ENCODE measurements at places on chromosomes 13 and 19.

DNA sequence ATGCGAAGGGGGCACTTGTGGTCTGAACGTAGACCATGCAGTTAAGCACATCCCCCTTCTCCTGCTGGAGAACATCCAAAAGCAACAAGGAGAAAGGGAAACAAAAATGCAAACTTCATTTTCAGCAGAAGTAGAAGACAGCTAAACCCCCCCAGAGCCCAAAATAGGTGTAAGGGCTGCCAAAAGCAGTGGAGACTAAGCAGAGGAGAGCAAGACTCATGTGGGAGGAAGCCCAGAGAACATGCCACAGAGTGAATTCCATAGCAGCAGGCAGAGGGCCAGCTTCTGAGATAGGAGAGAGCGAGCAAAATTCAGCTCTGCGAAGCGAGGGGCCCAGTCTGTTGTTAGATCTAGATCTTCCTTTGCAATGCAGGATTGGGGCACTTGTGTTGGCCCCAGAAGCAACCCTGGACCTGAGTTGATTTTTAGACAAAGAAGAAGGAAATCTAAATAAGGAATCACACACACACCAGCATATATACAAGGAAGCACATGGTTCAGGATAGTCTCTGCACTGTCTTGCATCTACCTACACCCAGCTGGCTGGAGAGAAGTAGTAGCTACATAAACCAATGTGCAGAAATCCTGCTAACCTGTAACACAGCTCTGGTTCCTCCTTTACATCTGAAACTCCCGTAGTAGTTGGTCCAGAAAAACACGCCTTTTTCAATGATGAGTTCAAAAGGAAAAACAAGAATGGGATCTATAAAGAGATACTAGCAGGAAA, 199.6 kb downstream of the SPRY2 start:
- DNase-seq = no peak

- DNase-seq = peak; percentile 71
These were observed 49.6 kb upstream of the MED4 start for GRCh38 chr13:48144413-48145035.

DNA sequence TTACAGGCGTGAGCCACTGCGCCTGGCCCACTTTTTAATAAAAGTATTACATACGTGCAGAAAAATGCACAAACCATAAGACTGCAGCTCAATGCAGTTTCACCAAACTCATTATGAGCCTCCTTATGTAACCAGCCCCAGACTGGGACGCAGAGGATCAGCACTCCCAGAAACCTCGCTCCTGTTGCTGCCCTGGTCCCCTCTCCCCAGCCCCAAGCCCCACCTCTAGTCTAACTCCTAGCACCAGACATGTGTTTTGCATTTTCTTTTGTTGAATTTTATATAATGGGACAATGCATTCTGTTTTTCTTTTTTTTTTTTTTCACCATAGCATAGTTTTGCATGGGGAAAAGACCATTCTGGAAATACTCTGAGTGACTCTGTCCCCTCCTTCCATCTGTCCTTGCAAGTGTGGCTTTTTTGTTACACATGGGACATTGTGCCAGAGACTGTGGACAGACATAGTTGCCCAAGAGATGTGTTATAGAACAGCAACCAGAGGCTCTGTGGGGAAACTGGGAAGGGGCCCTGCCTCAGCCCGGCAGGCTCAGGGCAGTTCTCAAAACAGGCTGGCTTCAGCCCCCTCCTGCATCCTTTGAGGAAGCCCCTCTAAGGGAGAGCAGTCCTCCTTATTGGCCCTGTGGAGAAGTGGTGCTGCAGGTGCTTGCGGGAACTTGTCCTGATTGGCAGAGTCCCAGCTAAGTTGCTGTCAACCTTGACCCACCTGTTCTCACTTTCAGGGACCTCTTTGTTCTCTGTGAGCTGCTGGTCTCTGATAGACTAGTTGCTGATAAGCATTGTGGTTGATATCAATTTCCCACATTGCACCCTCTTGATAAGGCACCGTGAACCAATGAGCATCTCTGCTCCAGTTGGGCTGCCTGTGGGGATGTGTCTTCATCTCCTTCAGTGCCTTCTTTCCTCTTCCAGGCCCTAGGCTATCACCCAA, 13.8 kb upstream of the OLFM4 start:
- DNase-seq = no peak

- DNase-seq = no peak
These were observed 31.7 kb upstream of the USP29 start for GRCh38 chr19:57088133-57088532.

DNA sequence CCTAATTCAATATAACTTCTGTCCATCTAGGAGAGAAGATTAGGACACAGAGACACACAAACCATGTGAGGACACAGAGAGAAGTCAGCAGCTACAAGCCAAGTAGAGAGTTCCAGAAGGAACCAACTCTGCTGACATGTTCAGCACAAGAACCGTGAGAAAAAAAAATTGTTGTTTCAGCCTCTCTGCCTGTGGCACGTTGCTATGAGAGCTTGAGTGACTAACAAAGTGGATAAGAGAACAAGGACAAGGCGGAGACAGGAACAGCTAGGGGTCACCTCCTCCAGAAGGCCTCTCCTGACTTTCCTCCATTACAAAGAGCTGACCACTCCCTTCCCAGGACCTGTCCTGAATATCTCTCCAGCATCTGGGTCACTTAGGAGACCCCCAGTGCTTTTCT, 5.6 kb upstream of the SIGLEC12 start:
- no peak for DNase-seq

DNA sequence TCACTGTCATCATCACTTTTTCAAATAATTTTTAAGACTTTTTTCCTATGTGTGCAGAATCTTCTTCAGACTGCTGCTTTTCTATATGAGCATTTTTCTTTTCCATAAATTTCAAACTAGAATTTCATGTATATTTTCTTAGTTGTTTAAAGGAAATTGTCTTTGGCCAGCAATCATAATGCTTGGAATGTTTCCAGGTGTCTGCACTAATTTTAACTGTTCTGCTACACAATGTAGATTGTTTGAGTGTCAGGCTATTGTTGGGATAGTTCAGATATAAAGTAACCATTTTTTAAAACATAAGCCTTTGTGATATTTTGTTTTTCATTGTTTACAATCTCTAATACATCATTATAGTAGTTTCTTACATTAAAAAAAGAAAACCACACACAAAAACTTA, 1418.5 kb downstream of the EFNB2 start:
- no peak for DNase-seq

DNA sequence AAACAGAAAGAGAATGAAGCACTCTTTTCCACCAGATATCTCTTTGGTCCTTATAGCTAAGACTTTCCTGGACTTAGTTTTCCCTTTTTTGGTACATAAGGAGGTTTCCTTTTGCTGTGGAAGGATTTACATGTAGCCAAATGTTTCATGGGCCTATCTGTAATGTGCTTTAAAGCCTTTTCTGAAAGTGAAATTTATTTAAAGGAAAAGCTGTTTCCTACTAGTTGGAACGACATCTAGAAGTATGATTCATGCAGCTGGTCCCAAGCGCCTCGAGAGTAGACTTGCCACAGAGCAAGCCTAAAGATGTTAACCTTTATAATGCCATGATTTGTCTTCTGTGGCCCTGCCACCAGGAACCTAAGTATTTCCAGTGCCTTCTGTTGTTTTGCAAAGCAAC, 390.3 kb downstream of the DLEU7 start:
- no peak for DNase-seq

GRCh38 chr13:29713839-29714238, 118.4 kb upstream of the SLC7A1 start:
- DNase-seq = no peak

DNA sequence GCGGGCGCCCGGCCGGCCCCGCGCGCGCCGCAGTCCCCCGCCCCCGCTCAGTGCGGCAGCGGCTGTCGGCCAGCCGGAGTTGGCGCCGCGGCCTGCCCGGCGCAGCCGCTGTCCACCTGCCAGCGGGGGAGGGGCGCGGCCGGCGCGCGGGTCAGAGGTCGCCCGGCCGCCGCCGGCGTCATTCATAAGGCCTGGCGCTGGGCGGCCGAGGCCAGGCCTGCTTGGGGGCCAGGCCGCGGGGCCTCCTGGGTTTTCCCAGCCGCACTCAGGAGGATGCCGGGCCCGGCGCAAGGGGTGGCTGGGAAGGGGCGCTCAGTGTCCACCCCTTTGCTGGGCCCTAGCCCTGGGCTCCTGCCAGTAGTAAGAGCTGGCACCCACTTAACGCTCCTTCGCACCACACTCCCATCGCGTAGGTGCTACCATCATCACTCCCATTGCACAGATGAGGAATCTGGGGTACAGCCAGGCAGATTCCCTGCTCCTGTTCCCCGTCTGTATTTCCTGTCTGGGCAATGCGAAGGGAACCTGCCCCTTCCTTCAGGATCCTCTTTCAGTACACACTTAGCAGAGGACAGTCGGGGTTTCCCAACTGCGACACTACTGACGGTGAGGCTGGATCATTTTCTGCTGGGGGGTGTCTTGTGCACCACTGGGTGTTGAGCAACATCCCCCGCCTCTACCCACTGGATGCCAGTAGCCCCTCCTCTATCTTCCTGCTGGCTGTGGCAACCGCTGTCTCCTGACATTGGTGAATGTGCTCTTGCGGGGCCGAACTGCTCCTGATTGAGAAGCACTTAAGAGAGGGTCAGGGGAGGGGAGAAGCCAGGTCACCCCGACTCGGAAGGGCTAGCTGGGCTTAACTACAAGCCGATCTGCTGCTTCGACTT, 846 bp upstream of the PRKACA start:
- DNase-seq = peak; percentile 61

GRCh38 chr19:18865973-18866799, 29.8 kb downstream of the CERS1 start:
- peak; percentile 41 for DNase-seq

DNA sequence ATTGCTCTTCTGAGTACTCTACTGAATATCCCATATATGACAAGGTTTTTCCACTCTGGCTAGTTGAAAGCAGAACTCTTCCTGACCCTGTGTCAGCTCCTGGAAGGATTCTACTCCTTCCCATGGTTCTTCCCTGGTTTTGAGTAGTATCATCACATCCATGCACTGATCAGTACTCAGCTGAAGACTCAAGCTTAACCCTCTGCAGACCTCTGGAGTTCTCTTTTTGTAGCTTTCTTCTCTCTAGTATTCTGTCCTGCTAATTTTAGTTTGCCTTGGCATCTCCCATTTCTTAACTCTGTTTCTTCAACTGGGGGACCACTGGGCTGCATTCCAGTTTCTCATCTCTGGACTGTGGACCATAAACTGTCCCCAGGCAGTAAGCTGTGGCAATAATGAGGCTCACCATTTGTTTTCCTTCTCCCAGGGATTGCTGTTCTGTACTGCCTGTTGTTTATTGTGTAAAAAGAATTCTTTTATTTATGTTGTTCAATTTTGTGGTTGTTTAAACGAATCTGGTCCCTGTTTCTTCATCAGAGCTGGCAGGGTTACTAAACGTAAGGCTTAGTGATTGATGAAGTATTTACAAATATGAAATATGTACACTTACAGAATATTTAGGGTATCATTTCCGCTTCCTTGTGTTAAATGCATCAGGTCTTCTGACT, 19.7 kb downstream of the LPAR6 start:
- no peak for DNase-seq

- DNase-seq = no peak
These were observed 7.7 kb downstream of the NDUFB7 start for GRCh38 chr19:14563989-14564651.

DNA sequence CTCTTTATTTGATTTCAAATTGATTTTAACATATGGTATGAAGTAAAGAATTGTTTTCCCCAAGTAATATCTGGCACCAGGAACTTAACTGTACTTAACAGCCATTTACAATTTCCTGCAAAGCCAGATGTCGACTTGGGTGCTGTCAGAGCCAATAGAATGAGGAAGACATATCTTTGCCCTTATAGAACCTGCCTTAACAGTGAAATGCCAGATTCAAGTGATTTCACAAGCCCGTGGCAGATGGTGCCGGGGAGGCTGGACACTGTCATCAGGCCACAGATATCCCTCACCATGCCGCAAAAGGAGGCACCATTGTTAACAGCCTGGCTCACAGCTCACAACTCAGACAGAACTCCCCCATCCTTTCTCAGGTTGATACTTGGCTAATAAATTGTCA, 48.7 kb downstream of the ESD start:
- DNase-seq = peak; percentile 88

- no peak for DNase-seq
These were observed 1.4 kb downstream of the UHRF1 start for GRCh38 chr19:4910594-4911281.

- no peak for DNase-seq
These were observed 183.5 kb downstream of the LIG4 start for GRCh38 chr13:108031865-108032264.

- DNase-seq = no peak
These were observed 285.4 kb downstream of the ATP8A2 start for GRCh38 chr13:25657157-25657556.

- no peak for DNase-seq
These were observed 572.4 kb downstream of the UQCRFS1 start for GRCh38 chr19:28640506-28640905.

DNA sequence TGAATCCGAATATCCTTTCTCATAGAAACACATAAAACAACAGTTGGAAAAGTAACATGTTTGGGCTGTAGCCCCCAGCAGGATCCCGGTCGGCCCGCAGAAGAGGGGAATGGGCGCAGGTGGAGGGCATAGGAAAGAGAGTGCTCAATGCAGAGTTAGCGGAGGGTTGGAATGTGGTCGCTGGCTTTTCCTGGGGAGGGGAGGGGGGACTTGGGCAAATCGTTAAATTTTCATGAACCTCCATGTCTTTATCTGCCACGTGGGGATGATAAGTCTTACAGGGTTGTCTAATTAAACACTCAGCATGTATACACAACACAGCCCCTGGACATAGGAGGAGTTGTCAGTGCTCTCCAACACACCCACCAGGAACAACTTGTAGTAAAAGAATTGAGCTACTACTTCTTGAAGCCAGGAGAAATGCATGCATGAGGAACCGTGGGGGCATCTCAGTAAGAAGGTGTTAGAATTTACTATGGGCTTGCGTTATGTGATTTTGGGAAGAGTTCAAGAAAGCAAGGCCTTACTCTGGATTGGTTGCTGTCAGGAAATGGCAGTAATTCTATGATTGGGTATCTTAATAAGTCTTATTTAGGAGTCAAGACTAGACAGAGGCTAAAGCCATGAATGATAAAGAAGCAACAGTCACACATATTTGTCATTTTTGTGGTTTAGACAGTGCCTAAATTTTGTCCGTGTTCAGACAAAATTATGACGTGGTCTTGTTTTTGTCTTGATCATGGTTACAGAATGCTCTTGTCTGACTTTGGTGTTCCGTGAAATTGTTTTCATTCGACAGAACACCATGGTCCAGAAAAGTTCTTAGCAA, 671 bp upstream of the SLC46A3 start:
- DNase-seq = no peak

GRCh38 chr19:29946645-29947044, 4.6 kb downstream of the URI1 start:
- no peak for DNase-seq

- DNase-seq = no peak
These were observed 1581.3 kb downstream of the EFNB2 start for GRCh38 chr13:104954210-104954609.

GRCh38 chr13:31012655-31013024, 80.2 kb downstream of the TEX26 start:
- DNase-seq = no peak
